ENCODE measurements at places on chromosomes 3 and 15.

- no peak for DNase-seq
Observed at GRCh38 chr3:8324747-8325146, 176.9 kb upstream of the LMCD1 start.

DNA sequence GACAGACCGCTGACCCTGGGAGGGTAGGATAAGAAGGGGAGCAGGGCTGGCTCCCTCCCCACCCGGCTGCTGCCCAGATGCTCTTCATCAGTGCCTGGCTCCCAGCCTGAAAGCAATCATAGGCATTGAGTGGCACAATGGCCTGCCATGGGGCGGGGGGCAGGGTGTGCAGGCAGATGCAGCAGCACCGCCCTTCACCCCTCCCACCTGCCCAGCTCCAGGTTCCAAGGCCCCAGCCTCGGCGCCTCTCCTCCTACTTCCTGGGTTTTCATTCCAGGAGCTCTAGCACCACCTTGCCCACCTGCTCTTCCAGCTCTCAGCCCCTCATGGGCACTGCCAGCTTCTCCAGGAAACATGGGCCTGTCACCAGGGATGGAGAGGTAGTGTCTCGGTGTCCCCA lies 101.7 kb downstream of the MEGF11 start:
- no peak for DNase-seq

DNA sequence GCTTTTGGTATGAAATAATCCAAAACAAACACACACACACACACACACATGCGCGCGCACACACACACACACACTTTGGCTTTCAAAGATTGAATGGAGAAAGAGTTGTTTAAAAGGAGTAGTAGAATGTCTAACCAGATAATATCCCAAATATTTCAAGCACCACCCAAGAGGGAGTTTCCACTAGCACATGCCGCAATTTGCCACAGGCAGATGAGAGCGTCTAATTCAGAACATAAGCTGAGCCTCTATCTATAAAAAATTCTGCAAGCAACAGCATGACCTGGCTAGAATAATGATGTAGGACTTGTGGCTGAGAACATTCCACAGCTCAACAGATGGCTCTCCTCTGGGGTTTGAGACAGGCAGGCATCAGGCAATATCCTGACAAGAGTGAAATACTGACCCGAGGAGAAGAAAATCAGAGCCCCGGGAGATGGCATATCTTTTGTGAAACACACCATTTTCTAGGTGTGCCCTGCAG lies 302.5 kb upstream of the GADL1 start:
- DNase-seq = peak; percentile 89

DNA sequence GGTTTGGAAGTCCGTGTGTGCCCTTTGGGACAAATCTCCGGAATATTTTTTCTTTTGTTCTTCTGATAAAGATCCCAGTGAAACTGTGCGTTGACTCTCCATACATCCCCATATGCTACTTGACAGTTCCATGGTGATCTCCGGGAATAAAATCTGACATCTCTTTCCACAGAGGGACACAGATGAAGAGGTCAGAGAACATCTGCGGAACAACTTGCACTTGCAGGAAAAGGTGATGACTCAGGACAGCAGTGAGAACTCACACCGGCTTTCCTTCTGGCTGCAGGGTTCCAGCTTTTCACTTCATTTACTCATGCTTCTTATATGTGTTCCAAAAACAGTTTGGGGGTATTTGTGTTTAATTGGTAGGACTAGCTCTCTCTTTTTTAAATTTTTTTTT lies 157.5 kb upstream of the CHRM5 start:
- DNase-seq = no peak

GRCh38 chr3:79604681-79605080 lies 163.1 kb downstream of the ROBO1 start:
- no peak for DNase-seq

DNA sequence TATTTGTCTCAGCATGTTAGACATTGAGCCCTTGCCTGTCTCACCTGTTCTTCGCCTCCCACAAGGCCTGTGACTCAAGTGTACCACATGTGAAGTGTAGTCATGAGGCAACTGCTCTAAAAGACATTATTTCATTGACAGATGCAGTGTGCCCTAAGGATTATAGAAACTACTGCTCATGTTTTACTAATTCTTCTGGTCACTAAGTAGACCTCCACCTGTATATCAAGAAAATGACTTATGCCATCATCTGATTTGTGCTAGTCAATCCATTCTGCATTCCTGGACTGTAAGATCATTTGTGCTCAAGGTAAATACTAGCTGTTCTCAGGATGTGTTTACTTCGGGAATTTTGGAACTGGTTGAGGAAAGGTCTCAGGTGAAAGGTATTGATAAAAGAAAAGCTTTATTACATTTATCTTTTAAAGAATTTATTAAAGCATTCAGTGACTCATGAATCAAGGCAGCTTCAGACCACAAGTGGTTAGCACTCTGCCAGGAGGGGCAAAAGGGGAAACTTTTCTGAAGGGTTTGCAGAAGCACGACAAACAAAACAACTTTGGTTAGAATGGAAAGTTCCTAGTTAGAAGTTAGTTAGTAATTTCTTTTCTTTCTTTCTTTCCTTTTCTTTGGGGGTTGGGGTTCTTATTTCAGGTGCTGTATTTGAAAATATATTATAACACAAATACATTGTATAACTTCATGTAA lies 465.3 kb upstream of the CBLB start:
- no peak for DNase-seq

DNA sequence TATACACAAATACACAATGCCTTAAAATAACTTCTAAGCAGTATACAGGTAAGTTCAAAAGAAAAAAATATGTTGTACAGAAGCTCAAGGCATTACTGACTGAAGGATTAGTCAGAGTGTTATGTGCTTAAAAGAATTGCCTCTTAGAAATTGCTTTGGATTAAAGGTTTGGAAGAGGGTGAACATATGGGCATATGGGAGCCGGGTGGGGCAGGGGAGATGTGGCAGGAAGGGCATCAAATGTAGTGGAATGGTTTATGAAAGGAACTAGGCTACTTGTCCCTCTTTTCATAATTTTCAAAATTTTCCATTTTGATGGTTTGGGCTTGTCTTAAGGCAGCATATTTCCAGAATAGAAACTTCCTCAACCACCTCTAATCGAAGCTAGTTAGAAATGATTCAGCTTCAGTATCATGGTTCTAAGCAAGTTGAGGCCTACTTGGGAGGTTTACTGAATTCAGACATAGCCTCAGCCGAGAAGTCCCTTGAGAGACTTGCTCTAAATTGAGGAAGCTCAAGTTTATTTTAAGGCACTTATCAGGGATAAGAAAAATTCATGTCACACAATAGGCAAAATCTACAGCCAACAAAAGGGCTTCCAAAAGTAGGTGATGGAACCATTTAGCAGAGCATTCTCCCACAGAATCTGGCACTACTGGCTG lies 10.1 kb upstream of the GOLGB1 start:
- DNase-seq = no peak

DNA sequence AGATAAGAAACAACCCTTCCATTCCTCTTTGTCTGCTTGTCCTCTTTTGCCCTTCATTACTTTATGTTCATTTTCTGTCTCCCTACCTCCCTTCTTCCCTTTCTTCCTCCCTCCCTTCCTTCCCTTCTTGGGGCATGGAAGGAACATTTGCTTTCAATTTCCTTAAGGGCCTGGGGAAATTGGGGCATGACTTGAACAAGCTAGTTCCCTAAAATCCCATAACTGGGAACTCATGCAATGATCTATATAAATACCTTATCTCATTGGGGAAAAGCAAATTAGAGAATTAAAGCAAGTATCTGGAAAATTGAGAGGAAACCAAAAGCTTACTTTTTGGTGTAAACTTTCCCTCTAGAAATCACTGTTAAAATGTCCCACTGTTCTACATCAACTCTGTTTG lies 35.7 kb downstream of the BOC start:
- DNase-seq = no peak

DNA sequence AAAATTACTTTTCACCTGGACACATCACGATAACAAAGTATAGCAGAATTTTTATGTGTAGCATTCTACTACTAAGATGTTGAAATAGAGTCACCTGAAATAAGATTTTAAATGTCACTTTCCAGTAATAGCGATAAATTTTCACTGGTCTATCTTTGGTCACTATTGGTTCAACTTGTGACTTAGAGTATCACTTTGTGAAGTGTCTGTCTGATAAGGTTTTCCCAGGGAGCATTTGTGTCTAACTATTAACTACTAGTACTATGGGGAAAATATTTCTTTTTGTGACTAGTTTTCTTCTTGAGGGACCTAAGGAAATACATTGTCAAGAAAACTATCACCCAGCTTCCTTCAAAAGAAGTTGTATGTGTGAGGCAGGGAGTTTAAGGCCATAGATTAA lies 11.0 kb downstream of the TRPC1 start:
- no peak for DNase-seq

- no peak for DNase-seq
Observed at GRCh38 chr15:101027920-101028319, 108.8 kb downstream of the LRRK1 start.

DNA sequence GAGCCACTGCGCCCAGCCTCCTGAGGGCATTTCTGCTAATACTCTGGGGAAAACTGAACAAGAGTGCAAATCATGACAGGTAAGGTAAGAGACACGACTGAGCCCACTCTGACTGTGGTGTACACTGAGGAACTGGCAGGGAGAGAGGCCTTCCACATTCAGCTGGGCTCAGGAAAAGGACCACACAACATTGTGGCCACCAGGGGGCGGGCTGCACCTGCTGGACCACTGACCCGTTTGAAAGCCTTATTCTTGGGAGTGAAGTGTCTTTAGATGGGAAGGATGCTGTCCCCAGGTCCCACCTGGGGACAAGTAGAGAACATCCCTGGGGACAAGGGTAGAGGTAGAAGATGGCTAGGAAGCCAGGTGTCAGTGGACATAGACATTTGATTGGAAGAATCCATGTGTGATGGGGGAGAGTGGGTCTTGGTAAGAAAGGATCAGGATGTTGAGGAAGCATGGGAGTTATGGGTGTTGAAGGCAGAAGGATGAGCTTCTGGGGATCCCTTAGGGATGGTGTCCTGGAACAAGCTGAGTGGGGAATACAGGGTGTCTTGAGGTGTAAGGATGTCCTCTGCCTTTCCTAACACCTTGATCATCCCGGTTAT lies 6.2 kb upstream of the CTDSPL start:
- no peak for DNase-seq

DNA sequence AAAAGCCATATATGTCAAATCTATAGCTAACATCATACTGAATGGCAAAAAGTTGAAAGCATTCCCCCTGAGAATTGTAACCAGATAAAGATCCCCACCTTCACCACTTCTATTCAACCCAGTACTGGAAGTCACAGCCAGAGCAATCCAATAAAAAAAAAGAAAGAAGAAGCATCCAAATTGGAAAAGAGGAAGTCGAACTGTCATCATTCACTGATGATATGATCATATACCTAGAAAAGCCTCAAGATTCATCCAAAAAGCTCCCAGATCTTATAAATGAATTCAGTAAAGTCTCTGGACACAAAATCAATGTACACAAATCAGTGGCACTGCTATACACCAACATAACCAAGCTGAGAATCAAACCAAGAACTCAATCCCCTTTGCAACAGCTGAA lies 97.4 kb downstream of the CBLB start:
- no peak for DNase-seq

DNA sequence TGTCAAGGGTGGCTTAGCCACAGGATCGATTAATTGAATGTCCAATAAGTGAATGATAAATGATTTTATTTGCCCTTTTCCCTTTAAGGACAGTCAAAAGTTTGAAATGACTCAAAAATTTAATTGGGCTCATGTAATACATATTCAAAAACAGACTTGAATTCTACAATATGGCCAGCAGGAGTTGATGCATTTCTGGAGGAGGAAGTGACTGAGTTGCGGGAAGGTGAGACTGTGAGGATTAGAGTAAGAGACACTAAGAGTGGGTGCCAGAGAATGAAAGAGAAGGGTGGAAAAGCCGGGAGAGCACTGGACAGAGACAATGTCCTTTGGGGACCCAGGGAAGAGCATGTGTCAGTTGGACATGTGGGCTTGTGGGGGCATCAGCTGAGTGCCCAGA lies 83.3 kb downstream of the MCTP2 start:
- DNase-seq = no peak

Data from AG04449 (cell line).